Peyer's patch (tissue), 4 donors: ENCODE measurements at places on chromosomes 4 and X.
A peak's percentile ranks its signal among the peaks of the same experiment; 100 is the strongest.

GRCh38 chr4:87092389-87093141 is 127.9 kb downstream of the KLHL8 start:
- DNase-seq = peak; percentile 51

- DNase-seq = no peak
Observed at GRCh38 chr4:4643306-4643705, 101.5 kb upstream of the STX18 start.

GRCh38 chrX:66046612-66047235 is 6.8 kb upstream of the VSIG4 start:
- DNase-seq = peak; percentile 56

DNA sequence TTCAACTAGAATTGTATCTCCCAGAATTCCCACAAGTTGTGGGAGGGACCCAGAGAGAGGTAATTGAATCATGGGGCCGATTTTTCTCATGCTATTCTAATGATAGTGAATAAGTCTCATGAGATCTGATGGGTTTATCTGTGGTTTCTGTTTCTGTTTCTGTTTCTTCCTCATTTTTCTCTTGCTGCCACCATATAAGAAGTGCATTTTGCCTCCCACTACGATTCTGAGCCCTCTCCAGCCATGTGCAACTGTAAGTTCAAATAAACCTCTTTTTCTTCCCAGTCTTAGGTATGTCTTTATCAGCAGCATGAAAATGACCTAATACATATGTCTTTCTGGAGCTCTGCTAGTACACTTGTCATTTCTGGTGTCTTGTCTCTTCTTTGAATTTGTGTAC is 22.1 kb upstream of the OR13H1 start:
- no peak for DNase-seq

DNA sequence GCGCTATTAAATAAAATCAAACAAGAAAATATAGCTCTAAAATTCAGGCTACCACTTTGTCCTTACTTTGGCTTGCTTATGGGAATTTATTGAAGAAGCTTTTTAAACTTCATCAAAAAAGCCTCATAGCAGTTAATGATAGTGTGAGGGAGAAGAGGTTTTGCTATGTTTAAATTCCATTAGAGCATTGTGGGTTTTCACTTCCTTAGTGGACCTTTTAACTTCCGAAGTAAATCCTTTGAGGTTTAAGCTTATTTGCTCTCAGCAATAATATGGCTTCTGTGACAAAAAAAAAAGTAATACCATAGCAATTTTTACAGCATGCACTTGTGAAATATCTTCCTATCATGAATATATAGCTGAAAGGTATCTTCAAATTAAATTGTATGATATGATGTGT is 120.2 kb upstream of the NDST4 start:
- no peak for DNase-seq

DNA sequence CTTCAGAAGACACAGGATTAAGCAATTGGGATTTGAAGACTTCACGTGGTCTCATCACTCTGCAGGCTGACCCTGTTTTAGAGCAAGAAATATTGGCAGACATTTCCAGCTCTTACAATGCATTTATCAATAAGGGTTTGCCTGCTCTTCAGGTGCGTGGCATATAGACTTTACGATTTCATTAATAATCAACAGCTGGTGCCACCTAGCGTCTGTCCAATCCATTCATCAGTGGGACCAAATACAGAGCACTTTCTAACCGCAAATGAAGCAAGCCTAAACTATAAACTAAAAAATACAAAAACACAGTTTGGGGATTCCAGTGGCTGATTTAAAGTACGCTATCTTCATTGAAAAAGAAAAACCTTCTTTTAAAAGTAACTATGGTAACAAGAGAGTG is 125.4 kb upstream of the DMD start:
- DNase-seq = no peak

GRCh38 chr4:184763150-184763780 is 29.4 kb upstream of the CENPU start:
- no peak for DNase-seq

GRCh38 chr4:142352712-142353111 is 493.4 kb downstream of the INPP4B start:
- no peak for DNase-seq

- no peak for DNase-seq
Observed at GRCh38 chrX:13985697-13986435, 43.8 kb downstream of the GEMIN8 start.

- no peak for DNase-seq
Observed at GRCh38 chr4:153927451-153927850, 138.6 kb upstream of the SFRP2 start.

DNA sequence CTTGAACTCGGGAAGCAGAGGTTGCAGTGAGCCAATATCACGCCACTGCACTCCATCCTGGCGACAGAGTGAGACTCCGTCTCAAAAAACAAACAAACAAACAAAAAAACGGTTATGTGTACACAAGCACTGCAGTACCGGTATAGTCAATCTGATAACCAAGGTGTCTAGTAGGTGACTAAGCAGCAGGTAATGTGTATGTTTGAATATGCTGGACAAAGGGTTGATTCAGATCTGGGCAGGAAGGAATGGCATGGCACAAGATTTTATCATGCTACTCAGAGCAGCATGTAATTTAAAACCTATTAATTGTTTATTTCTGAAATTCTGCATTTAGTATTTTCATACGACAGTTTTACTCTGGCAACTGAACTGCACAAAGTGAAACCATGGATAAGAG is 41.7 kb downstream of the MAGEC1 start:
- no peak for DNase-seq

GRCh38 chr4:70722199-70722791 is 531 bp downstream of the RUFY3 start:
- no peak for DNase-seq

- DNase-seq = no peak
Observed at GRCh38 chrX:1885116-1885515, 270.3 kb downstream of the ASMT start.
